ENCODE measurements at places on chromosomes 7 and 10. TPM values are rescaled to one million over a fixed set of nuclear protein-coding genes. Genes with fewer than 3 reads are reported as not detected.
A peak's percentile ranks its signal among the peaks of the same experiment; 100 is the strongest.

DNA sequence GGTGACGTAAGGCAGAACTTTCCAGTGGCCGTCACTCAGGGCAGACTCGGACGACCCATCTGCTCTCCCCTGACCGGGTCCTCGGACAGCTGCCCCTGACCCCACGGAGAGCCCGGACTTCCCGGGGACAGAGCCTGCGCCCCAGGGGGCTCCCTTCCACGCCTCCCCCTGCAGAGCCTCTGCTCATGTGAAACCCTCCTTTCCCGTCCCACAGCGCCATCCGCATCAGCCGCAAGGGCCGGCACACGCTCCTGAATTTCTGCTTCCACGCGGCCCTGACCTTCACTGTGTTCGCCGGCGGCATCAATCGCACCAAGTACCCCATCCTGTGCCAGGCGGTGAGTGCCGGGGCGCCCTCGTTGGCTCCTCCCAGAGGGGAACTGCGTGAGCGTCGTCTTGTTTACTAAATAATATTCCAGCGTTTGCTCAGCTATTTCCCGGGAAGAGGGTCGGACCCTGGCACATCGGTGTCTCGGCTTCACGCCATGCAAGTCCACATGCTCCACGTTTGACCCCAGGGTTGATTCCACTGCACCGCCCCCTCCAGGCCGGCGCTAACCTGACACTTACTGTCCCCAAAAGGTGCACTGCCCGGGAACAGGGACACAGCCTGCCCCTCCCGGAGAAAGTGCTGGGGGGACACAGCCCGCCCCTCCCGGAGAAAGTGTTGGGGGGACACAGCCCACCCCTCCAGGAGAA is 10.9 kb downstream of the ADGRA1 start:
- no peak for DNase-seq

- no peak for DNase-seq
Observed at GRCh38 chr10:117927871-117928270, 118.9 kb downstream of the RAB11FIP2 start.

DNA sequence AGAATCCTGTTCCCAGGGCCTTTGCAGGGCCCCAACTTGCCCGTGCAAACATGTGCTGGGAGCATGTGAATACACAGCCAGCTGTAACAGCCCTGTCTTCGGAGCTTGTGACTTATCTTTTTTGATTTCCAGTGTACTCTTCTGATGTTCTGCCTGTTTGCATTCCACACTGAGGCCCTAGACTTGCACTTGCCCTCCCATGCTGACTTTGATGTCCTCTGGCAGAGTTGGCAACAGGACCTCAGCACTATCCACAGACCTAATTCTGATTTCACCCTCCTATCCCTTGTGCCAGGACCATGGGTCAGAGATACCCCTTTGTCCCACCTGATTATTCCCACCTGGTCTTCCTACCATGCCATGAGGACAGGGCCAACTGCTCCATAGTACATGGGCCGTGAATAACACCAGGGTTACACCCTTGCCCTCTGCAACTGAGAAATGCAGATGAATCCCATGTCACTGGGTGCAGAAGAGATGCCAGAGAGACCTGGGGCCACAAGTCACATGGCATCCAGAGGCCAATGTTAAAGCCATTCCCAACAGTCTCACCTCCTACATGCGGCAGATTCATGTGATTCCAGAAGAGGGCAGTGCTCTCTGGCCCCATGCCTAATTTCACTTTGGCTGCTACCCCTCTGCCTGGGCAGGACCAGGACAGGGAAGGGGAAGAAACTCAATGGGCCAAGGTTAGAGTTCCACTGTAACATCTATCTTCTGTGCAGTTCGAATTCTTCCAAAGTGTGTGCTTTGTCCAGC is 43.0 kb downstream of the SCRN1 start:
- no peak for DNase-seq

DNA sequence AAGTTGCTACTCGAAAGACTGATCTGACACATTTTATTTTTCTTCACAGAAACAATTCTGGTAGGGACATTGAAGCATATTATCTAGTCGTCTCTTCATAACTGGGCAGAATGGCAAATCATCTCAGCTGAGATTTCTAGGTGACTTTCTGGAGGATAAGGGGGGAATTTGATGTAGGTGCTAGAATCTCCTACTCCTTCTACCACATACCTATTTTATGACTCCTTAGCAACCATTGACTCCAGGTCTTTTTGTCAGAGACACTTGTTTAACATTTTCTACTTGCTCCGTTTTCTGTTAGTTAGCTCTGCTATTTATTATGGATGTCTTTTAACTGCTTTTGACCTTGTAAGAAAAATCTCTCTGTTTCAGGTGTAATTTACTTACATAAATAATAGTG is 380.9 kb upstream of the SEMA3C start:
- no peak for DNase-seq

DNA sequence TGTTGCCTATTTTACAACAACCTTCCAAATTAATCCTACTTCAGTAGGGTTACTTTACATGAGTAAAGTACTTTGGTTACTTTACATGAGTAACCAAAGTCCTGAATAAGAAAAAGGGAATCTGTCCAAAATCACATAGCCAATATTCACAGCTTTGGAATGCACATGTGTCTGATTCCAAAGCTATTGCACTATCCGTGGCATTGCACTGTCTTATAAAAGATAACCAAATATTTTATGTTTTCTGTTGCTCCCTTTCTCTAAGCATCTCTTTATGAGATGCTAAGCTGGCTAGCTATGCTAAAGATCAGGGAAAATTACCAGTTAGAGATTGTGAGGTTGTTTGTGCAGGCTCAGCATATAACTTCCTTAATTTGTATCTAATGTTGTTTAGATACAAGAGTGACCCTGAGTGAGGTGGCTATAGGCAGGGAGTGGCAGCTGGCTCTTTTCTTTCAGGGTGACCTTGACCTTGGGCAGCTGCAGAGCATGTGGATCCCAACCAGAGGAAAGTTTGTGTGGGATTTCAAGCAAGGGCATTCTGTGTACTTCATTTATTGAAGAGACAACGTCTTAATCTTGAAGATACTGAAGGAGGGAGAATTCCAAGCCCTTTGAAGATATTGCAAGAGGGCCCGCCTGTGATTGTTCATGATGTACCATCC is 366.1 kb upstream of the ANKRD30A start:
- DNase-seq, result no peak

GRCh38 chr7:22378199-22378980 is 21.4 kb upstream of the RAPGEF5 start:
- DNase-seq, result no peak

- no peak for DNase-seq
Observed at GRCh38 chr10:681670-682318, 7.7 kb downstream of the DIP2C start.

DNA sequence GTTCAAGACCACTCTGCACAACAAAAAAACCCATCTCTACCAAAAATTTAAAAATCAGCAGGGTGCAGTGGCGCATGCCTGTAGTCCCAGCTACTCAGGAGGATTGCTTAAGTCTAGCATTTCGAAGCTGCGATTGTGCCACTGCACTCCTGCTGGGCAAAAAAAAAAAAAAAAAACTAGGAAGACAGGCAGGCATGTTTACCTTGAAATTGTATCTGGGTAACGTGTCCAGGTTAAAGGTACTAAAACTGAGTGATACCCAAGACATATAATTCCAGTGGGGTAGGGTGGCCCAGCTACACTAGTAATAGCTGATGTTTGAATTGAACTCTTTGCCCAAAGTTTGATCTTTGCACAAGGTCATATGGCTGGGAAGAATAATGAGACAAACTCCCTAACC is 16.2 kb downstream of the GHITM start:
- no peak for DNase-seq

GRCh38 chr10:76033457-76034196 is 602.2 kb downstream of the LRMDA start:
- no peak for DNase-seq

DNA sequence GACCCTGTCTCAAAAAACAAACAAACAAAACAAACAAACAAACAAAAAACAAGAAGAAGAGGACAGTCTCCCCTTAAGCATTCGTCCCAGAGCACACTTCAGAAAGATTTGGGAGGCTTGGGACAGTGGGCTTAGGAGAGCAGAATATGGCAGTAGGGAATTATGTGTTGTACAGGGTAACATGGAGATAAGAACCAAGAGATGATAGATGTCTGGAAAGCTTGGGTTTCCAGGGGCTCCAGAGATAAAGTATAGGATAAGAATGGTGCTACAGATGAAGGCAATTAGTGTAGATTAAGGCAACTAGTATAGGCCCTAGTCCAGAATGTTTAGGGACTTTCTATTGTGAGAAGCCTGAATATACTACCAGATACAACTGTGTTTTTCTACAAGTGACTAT is 934.9 kb upstream of the AUTS2 start:
- DNase-seq, result no peak

DNA sequence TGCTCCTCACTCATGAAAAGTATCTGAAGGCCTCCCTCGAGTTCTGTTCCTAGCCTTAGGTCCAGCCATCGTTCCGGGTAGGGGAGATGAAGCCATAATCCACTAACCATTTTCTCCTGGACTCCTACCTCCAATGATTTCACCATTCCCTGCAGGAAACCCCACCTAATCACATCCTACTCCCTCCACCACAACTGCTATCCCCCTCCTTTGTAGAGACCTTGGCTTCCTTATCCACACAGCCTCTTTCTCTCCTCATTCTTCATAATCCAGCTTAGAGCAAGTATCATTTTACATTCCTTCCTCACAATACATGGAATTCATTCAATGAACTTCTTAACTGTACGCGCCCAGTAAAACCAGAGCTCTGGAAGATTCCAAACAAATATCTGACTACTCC is 18.7 kb downstream of the HNRNPF start:
- DNase-seq, result no peak

GRCh38 chr7:55420530-55420929 is 55.4 kb downstream of the LANCL2 start:
- DNase-seq, result no peak

- no peak for DNase-seq
Observed at GRCh38 chr7:2353113-2353935, 1.3 kb upstream of the EIF3B start.

DNA sequence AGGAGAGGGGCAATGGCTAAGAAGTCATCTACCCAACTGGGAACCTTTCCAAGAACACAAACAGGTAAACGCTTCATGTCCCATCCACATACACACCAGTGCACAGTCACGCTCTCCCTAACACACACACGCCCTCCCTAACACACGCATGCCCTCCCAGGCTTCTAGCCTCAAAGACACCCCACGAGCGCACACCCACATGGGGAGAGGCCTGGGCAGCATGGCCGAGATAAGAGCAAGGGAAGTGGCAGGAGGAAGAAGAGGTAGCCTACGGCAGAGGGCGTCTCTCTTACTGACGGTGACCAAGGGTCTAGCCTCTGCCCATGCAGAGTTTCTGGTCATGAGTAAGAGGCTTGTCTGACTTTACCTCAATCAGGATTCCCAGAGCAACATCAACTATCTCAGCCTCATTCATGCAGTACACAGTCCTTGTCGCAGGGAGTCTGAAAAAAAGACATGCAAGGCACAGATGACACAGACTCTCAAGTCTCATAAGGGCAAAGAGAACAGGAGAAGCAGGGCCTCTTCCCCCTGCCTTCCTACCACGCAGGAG is 3.1 kb downstream of the CYREN start:
- DNase-seq, result no peak

DNA sequence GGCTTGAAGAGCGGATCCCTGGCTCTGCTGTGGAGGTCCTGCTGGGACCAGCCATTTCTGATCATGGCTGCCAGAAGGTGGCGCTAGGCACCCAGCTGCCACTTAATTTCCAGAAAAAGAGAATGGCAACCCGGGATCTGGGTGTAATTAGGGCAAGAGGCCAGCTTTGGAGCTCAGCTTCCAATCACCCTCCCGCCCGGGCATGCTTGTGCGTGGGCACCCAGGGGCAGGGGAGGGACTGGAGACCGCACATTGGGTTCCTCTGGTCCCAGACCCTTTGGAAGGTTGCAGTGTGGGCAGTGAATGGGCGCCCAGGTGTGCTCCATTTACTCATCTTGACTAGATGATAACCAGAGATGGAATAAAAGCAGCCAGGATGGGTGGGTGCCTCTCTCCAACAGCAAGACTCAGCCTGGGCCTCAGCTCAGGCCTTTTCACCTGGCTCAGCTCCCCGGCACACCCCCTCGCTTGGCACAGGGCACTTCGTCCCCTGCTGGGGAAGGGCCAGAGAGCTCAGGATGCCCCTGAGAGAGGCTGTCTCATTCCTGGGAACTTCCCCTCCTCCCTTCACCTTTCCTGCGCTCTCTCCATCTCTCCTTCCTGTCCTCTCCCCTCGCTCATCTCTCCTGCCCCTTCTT is 14.7 kb downstream of the FAM241B start:
- peak; percentile 37 for DNase-seq

GRCh38 chr10:90859321-90859751 is 1.5 kb upstream of the HTR7 start:
- DNase-seq, result no peak

GRCh38 chr7:44388089-44388970 is 62.9 kb upstream of the CAMK2B start:
- DNase-seq, result no peak

GRCh38 chr7:20562461-20562860 is 53.0 kb upstream of the ABCB5 start:
- DNase-seq, result no peak

DNA sequence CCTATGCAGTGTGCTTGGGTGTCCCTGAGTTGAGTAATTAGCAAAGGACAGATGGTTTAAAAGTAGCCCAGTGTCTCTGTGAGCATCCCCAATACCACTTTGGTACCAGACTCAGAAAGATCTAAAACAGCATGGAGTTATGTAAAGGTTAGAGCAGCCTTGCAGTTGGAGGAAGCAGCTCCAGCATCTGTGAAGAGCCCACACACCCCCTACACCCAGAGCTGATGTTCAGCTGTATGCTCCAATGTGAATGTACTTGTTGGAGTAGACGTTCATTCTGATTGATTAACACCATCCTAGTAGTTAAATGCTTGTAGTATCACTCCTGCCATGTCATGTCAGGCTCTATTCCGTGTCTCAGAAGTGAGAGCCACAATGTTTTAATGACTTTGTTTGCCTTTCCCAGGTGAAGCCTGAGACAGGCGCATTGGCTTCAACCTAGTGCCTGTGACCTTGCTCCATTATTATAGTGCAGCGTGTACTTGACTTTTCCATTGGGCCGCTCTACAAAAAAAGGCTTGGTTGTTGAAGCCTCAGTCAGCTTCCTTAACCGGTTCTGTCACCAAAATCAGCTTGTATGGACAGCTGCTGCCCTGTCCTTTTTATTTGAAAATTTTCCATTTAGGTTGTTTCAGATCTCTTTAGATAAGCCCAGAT is 154.2 kb downstream of the LCOR start:
- no peak for DNase-seq

DNA sequence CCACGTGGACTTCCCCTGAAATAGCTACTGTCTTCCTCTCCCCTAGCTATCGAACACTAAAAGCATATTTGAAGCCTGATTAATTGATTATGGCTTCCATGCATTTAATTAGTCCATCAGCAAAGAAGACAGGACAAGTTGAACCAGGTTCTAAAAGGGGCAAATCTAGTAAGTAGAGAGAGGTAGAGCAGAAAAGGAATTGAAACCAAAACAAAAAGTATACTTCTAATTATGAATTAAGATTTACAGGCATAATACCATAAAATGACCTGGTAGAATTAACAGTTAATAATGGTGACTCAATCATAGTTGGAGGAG is 393 bp upstream of the DNAJC1 start:
- DNase-seq, result no peak

The C10orf62 gene
- not detected for total RNA-seq

The PPP1R17 gene
- total RNA-seq, result not detected

The TDRD1 gene
- total RNA-seq, result 0.33 TPM

The COL17A1 gene
- 0.16 TPM for total RNA-seq

The DENND2A gene
- 13.1 TPM for total RNA-seq

The FANK1 gene
- total RNA-seq, result 13.8 TPM

The PAX4 gene
- total RNA-seq, result not detected

The PLAC9 gene
- total RNA-seq, result 7.5 TPM

The DNAJC9 gene
- total RNA-seq, result 24.3 TPM

Data from breast epithelium (tissue), 4 donors.